Stimulated activated CD4-positive, alpha-beta T cell treated with anti-CD3 and anti-CD28 coated beads, Interleukin-15, amount 100 ng/mL, for 24 hours (primary cell): ENCODE measurements at places on chromosomes 12 and 14.

GRCh38 chr12:78208092-78208491 lies 377.4 kb downstream of the NAV3 start:
- no peak for DNase-seq

DNA sequence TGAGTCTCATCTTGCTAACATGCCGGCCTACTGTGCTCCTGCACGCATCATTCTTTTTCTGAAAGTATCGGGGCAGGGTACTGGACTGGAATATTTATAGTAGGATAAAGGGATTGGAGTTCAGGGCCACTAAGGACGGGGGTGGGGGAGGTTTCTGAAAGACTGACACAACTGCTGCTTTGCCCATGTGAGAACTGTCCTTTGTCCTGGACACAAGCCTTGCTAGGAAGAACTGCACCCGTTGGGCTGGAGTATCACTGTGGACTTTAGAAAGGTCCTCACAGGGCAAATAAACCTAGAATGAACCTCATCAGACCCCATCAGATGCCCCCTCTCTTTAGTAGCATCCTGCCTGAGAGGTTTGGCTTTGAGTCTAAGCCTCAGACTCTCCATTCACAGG lies 87.6 kb downstream of the PRMT8 start:
- no peak for DNase-seq

DNA sequence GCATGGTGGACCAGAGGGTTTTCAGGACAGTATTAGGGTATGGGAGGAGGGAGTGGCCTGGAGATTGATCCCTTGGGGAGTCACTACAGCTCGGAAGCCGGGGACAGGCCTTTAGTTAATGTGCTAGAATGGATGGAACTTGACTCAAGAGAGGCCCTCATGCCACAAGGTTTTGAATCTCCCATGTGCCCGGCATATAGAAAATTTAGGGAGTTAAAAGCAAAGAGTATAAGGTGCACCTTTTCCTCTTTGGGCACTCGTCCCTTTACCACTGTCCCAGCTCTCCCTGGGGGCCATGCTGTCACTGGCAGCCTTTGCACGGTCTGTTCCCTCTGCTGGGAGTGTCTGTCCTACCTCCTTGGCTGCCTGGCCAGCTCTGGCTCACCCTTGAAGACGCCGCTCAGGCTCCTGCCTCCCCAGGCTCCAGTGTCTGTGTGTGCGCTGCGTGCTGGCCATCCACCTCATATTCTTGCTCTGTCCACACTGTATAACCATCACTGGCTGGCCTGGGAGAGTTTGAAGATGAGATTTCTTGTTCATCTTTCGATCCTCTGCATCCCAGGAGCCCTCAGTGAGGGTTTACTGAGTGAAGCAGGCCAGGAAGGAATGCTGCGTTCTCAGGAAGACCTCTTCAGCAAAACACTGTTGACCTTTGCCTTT lies 161.3 kb downstream of the ZFP36L1 start:
- DNase-seq, result no peak

- DNase-seq, result no peak
Observed at GRCh38 chr14:62103464-62103863, 341.2 kb downstream of the SNAPC1 start.

DNA sequence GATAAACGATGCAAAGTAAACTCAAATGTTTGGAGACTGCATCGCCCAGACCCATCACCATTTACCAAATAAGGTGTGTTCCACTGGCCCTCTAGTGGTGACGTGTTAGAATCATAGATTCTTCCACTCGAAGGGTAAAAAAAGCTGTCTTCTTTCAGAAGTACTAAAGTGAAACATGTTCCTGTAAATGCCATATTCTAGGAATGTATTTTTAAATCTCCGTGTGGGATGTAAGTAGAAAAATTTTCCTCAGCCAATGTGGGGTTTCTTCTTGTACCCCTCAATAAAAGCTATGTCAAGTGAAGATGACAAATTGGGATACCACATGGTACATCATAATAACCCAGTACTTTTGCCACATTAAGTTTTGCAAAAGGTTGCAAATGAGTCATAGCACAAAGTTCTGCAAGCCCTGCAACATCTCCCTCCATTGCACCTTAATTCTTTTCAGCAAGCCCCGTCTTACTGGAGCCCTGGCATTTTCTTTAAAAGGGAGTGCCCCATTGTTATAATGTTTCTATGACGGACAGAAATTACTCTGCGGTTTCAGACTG lies 100.8 kb downstream of the CCER1 start:
- peak; percentile 12 for DNase-seq

DNA sequence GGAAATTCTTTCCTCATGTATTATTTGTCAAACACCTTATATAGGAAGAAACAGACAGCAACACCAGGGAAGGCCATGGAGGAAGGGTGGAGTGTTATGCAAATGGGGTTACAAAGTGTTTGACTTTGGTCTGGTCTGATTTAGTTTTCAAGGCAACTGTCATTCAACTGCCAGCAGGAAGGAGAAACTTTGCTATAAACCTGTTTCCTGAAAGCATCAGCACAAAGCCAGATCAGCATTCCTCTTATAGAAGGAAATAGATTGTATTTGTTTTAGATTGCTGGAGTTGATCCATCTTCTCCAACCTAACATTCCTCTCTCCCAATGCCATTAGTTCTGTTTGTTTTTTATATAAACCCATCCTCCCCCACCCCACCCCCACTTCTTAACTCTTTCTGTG lies 65.7 kb downstream of the STAB2 start:
- DNase-seq, result no peak

- DNase-seq, result peak; percentile 73
Observed at GRCh38 chr14:73245480-73246325, 8.4 kb downstream of the PAPLN start.

GRCh38 chr14:36649872-36650650 lies 11.6 kb upstream of the PAX9 start:
- DNase-seq, result no peak

DNA sequence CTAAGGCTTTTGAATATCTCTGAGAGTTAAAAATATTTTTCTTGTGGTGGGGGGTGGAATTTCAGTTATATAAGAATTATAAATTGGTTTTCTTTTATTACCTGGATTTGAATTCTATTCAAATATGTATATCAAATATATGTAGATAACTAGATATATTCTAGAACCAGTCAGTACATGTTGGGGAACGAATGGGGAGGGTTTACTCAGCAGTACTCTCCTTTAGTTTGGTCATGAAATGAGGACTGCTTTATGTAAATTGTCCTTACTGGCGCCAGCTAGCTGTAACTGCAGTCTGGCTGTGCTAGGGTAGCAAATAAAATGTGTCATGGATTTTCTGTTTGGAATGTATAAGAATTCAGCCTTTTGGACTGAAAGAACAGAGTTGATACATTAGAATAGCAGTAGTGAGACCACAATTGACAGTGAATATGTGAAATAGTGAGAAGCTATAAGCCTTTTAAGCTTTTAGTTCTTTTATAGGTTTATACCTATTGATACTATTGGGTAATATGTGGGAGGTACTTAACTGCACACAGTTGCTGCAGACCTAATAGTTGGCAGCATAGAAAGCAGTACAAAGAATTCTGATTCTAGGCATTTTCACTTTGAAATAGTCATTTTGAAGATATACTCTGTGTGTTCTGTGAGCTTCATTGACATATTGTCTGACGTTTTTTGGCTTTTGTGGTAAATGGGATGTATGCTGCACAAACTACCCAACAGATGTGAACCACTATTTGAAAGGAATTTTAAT lies 29.0 kb downstream of the ATF7IP start:
- DNase-seq, result peak; percentile 40

- DNase-seq, result no peak
Observed at GRCh38 chr12:12095021-12095420, 24.3 kb downstream of the BCL2L14 start.

- no peak for DNase-seq
Observed at GRCh38 chr14:81831128-81831820, 297.6 kb upstream of the SEL1L start.

GRCh38 chr12:130846369-130846768 lies 7.3 kb upstream of the STX2 start:
- DNase-seq, result no peak

DNA sequence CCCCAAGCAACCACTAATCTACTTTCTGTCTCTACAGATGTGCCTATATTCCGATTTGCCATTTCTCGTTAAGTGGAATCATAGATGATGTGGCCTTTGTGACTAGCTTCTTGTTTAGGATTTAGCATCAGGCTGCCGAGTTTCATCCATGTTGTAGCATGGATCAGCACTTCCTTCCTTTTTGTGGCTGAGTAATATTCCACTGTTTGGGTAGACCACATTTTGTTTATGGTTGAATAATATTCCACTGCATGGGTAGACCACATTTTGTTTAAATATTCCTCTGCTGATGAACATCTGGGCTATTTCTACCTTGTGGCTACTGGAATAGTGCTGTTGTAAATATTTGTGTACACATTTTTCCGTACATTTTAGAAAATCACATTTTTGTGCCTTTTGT lies 36.4 kb downstream of the SPRING1 start:
- no peak for DNase-seq

DNA sequence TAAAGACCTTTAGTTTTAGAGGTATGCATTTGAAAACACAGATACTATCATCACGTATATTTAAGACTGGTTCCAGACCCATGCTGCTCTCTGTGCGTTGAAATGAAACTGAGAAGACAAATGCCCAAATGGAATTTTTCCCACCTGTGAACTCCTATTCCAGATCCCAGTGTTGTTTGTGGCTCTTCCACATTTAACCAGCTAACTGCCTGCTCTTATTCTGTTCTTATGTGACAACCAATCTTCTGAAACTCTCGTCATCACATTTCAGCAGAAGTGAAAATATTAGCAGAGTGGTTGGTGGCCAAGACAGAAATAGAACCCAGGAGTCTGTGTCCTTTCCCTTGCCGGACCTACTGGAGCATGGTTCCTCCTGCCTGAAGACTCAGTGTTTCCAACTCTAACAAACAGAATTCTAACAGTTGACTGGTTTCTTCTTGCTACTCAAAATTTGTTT lies 460.2 kb downstream of the RAD51B start:
- DNase-seq, result no peak

GRCh38 chr14:60686865-60687264 lies 37.3 kb downstream of the SIX4 start:
- DNase-seq, result no peak

DNA sequence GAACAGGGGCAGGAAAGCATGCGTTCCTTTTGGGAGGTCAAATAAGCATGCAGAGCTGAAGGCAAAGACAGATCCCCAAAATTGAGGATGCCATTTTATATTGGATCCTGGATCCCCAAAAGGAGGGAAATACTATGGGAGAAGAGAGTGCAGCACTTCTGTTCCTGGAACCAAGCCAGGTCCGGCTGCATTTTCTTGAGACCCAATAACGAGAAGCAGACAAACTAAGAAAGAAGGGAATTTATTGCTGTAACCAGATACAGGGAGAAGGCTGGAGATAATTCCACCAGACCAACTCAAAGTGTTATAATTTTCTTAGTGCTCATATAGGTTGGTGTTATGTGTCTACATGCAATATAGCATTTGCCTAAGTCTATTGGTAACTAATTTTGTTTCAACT lies 60.8 kb downstream of the PDE6H start:
- no peak for DNase-seq

GRCh38 chr12:8828257-8829124 lies 6.1 kb downstream of the A2ML1 start:
- no peak for DNase-seq

DNA sequence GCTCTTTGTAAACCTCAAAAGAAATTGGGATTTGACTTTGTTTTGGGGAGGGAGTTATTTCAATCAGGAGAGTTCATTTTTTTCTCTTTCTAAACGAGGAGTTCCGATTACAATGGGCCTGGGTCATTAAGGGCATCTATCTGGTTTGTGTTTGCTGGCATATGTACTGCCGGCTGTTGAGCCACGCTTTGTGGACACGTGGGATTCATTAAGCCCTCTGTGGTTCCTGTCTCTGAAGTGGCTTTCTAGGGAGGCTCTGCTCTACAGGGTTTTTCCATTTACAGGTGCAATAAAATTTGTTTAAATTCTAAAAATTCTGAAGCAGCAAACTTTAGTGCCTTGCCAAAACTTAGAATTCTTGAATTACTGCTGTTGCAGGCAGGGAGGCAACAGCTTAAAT lies 57.9 kb downstream of the GNS start:
- no peak for DNase-seq

DNA sequence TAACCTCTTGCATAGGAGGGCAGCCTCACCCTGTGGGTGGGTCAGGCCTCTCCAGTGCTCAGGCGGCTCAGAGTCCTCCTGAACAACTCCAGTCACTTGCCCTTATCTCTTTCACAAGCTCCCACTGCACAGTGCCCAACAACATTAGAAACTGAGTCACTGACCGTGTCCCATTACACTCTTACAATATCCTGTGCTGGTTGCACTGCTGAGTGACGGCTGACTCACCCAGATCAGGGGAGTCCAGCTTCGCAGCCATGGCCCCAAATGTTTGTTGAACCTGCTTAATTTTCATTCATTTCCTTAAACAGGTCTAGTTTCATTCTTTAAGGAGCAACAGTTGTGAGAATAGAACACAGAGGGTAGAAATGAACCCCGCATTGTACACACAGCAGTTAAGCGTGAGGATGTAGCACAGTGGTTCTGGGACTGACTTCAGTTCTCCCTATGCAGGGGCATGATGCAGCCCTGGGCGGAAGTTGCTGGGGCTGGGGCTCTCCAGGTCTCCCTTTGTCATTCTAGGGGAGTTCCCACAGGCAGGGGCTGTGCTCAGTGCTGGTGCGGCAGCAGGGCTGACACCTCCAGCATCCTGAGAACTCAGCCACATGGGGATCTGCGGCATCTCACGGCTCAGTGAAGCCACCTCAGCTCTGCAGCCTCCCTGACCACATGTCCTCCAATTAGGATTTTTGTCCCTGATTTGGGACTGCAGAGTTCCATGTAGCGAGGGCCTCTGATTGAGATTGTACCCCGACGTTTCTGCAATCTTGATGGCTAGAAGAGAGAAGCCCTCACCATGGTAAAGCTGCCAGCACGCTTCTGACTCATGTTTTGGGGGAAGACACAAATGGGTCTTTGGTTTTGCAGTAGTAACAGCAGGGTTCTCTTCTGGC lies 16.1 kb downstream of the GPR68 start:
- peak; percentile 92 for DNase-seq

DNA sequence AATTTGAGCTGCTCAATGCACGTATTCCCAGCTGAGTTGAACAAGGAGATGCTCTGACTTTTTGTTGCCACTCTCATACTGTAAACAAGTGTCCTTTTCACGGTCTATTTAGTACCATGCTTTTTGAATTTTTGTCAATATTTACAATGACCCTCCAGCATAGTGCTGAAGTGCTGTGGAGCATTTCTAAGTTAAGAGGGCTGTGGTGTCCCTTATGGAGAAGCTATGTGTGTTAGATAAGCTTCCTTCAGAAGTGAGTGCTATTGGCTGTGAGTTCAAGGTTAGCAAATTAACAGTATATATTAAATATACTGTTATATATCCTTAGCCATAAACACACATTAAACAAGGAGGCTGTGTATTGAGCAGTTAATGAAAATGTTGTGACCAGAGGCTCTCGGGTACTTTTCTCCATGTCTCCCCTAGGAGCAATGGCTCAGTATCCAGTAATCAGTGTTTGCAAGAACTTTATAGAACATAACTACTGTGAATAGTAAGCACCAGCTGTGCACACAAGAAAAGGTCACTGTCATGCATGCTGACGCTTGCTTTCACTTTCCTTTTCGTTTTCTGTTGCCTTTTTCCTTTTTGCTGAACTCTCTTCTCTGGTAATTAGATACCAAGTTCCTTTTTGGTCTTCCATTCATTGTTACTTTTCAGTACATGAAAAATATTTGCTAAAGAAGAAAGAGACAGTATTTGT lies 187.2 kb upstream of the NEDD1 start:
- DNase-seq, result peak; percentile 27
